ENCODE measurements at places on chromosomes 6 and 20.
A peak's percentile ranks its signal among the peaks of the same experiment; 100 is the strongest.

DNA sequence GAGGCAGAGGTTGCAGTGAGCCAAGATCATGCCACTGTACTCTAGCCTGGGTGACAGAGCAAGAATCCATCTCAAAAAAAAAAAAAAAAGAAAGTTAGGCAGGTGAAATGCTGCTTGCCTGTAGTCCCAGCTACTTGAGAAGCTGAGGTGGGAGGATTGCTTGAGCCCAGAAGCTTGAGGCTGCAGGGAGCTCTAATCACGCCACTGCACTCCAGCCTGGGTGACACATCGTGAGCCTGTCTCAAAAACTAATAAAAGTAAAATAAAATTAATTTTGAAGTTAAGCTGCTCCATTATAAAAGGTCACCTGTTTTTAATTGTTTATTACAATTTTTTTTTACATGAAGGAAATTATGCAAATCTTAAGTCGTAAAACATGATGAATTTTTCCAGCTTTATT, 23.2 kb upstream of the SAMHD1 start:
- peaks cover 4% of the 10 kb centered on the region for H3K4me1 ChIP-seq
- no peak overlapping the region for H3K4me3 ChIP-seq
- H3K27me3 ChIP-seq, result no peaks in the 10 kb centered on the region
- no peak for DNase-seq
- no peak overlapping the region for H3K27ac ChIP-seq

GRCh38 chr6:149477544-149477943, 7.3 kb downstream of the ZC3H12D start:
- H3K36me3 ChIP-seq, result no peaks in the 10 kb centered on the region
- H3K4me3 ChIP-seq, result no peak overlapping the region
- no peaks in the 10 kb centered on the region for H3K27me3 ChIP-seq
- H3K27ac ChIP-seq, result no peak overlapping the region
- H3K4me1 ChIP-seq, result peaks cover 23% of the 10 kb centered on the region
- no peak for DNase-seq

DNA sequence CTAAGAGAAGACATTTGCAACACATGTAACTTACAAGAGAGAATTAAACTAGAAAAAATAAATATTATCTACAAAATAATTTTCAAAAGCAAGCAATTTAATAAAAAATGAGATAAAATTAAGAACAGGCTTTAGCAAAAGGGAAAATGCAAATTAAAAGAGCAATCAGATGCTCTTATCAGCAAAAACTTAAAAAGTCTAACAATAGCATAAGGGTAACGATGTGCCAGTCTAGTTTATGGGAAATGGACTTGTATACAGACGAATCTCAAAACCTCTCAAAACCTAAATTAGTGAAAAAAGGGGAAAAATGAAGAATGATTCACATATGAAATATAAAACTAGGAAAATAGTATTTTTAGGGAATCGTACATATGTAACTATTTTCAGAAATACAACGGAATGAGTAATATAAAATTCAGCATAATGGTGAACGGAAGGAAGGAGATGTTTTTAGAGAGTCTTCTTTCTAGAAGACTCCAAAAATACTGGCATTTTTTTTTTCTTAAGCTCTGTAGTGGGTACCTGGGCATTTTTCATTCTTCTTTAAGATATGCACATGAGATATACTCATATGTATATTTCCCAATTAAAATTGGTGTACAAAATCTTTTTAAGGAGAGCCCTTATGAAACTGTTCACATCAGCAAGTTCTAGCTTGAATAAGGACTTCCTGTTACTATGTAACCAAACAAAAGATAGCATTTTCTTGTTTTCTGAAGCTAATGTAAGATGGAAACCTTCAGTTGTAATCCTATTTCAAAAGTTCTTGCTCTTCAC, 927 bp upstream of the MANEA start:
- peak overlapping the region; percentile 83 for H3K4me3 ChIP-seq
- H3K27ac ChIP-seq, result peak overlapping the region; percentile 91
- no peaks in the 10 kb centered on the region for H3K27me3 ChIP-seq

GRCh38 chr20:4370851-4371250, 350.9 kb upstream of the PRND start:
- H3K4me1 ChIP-seq, result peaks cover 10% of the 10 kb centered on the region
- H3K36me3 ChIP-seq, result no peaks in the 10 kb centered on the region
- no peak overlapping the region for H3K4me3 ChIP-seq
- no peaks in the 10 kb centered on the region for H3K27me3 ChIP-seq
- no peak overlapping the region for H3K27ac ChIP-seq
- no peak for DNase-seq

DNA sequence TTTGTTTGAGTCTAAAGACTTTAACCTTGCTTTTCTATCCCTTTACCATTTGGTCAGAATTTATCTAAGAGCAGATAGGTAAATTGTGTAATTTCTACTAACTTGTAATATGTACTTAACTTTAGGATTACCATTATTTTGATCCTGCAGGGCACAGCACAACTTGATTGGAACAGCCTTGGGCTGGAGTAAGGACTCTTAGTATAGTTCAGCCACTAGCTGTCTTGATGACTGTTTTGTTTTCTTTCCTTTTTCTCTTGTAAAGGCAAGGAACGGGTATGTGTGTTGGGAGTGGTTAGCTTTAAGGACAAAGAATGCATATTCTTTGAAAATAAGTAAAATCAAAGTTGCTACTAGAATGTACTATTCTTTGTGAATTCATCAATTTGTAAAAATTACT, 203.2 kb downstream of the ZFAND3 start:
- no peak overlapping the region for H3K27ac ChIP-seq
- H3K27me3 ChIP-seq, result no peaks in the 10 kb centered on the region
- peaks cover 4% of the 10 kb centered on the region for H3K4me1 ChIP-seq
- DNase-seq, result no peak
- H3K4me3 ChIP-seq, result no peak overlapping the region

DNA sequence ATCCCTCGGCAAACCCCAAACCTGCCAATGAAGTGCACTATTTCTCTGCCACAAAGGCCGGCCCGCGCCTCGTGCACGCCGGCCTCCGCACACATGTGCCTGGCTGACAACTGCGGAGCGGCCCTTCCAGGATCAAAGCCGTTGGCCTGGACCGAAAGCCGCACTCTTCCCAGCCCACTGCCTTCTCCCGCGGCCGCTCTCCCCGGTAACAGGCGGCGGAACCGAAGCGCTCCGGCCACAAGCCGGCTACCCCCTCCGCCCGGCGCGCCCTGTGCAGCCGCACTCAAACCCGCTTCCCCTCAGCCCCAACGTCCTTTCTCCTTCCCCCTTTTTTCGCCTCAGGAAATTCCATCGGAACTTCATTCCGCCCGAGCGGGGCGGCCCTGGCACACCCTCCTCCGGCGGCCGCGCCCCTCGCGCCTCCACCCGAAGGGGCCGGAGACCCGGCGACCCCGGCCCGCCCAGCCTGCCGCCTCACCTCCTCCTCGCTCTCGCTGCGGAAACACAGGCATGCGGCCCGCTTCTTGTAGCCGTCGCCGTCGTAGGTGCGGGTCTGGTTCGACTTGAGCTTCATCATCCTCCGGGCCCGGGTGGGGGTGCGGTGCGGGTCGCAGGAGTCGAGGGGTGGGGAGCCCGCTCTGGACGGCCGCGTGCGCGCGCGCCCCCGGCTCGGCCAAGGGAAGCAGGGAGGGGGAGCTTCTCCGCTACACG, 528 bp downstream of the NUDT3 start:
- no peaks in the 10 kb centered on the region for H3K36me3 ChIP-seq
- peak overlapping the region; percentile 95 for H3K27ac ChIP-seq
- peaks cover 47% of the 10 kb centered on the region for H3K4me1 ChIP-seq
- peak; percentile 79 for DNase-seq

DNA sequence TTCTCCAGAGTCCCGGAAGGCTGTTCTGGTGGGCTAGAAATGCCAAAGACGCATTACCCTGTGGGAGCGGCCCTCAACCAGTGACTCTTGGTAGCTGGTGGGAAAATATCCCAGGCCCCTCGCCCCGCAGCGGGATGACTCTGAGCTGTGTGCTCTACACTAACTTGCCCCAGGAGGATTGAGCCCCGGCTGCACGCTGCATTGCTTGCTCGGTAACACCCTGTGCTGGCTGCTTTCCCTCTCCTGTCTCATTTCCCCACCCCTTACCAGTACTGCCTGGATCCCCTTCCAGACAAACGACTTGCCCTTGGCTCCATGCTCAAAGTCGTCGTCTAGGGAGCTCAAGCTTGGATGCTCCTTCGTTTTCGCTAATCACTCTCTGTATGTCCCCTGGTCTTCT, 411.8 kb upstream of the SULF2 start:
- H3K4me3 ChIP-seq, result no peak overlapping the region
- H3K4me1 ChIP-seq, result no peaks in the 10 kb centered on the region
- H3K27ac ChIP-seq, result no peak overlapping the region
- H3K27me3 ChIP-seq, result peaks cover 7% of the 10 kb centered on the region
- H3K36me3 ChIP-seq, result no peaks in the 10 kb centered on the region

DNA sequence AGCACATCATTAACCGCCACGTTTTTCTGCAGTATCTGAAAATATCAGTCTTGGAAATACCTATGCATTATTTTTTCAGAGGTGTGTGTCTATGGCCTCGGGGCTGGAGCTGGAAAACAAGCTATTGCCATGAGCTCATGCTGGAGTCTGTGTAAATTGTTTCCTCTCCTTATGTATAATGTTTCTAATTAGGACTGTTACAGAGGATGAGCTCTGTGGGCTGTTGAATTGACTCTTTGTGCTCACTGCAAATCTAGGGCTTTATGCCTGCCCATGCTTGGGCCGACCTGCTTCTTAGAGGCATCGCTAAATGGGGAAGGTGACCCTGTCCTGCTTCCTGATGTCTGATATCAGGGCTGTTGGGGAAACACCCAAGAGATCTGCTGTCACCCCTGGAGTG, 80.8 kb upstream of the SLC22A16 start:
- H3K36me3 ChIP-seq, result no peaks in the 10 kb centered on the region
- no peaks in the 10 kb centered on the region for H3K4me1 ChIP-seq
- no peak for DNase-seq

- H3K36me3 ChIP-seq, result no peaks in the 10 kb centered on the region
- H3K4me1 ChIP-seq, result no peaks in the 10 kb centered on the region
- no peaks in the 10 kb centered on the region for H3K27me3 ChIP-seq
- no peak overlapping the region for H3K27ac ChIP-seq
- no peak for DNase-seq
- H3K4me3 ChIP-seq, result no peak overlapping the region
These were observed 473.7 kb downstream of the QKI start for GRCh38 chr6:163888030-163888819.

DNA sequence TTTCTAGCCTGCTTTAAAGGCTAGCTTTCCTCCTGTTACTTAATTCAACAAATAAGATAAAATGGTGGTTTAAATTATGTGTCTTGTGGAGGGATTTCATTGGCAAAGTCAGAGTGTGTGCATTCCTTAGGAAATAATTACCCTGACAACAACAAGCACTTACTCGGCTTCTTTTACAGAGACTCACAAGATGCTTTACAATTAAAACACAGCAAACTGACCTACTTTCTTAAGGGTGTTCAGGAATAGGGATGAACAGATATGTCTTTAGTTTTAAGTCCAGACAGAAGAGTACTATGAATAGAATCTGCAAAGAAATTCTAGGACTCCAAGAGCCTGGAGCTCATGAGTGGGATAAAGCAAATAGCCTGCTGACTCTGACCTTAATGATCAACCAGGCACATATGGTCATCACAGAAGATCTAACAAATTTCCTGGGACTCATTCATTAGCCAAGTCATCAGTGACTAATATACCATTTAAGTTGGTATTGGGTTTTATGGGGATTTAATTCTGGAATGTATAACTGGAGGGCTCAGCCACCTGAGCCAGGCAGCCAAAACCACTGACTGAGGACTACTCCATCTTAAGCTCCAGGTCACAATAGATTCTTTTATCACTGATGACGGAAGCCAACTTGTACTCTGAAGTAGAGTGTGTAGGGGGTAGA, 161.8 kb upstream of the RIMS1 start:
- no peak for DNase-seq
- no peak overlapping the region for H3K4me3 ChIP-seq
- no peaks in the 10 kb centered on the region for H3K4me1 ChIP-seq
- no peaks in the 10 kb centered on the region for H3K36me3 ChIP-seq
- H3K27ac ChIP-seq, result no peak overlapping the region

DNA sequence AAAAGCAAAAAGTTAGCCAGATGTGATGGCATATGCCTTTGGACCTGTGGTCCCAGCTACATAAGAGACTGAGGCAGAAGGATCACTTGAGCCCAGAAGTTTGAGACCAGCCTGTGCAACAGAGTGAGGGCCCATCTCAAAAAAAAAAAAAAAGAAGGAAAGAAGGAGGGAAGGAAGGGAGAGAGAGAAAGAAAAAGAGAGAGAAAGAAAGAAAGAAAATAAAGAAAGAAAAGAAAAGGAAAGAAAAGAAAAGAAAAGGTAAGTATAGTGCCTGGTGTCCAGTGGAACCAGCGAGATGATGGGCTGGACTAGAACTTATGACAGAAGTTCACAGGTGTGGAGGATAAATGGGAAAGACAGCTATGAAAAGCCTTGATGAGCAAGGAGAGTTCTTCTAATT, 100.9 kb downstream of the QRSL1 start:
- H3K27ac ChIP-seq, result no peak overlapping the region
- DNase-seq, result no peak
- H3K36me3 ChIP-seq, result no peaks in the 10 kb centered on the region
- H3K4me3 ChIP-seq, result no peak overlapping the region
- H3K27me3 ChIP-seq, result no peaks in the 10 kb centered on the region
- H3K4me1 ChIP-seq, result no peaks in the 10 kb centered on the region

DNA sequence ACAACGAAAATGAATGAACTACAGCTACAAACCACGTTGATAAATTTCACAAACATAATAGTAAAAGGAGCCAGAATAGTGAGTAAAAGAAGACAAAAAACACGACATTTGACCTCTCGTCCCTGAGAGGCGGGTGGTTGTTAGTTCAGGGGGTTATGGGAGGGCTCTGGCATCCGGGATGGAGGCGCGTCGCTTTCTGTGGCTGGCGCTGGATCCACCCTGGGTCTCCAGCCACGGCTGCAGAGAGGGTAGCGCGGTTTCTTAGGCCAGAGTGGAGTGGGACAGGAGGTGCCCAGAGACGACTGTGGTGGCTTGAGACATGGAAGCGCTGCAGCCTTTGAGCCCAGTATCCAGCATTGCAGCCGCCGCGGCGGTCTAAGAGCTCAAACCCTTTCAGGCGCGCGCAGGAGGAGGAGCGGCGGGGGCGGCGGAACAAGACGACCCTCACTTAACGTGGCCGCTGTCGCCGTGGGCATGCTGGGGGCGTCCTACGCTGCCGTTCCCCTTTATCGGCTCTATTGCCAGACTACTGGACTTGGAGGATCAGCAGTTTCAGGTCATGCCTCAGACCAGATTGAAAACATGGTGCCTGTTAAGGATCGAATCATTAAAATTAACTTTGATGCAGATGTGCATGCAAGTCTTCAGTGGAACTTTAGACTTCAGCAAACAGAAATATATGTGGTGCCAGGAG, 3.7 kb upstream of the ZSCAN23 start:
- H3K36me3 ChIP-seq, result no peaks in the 10 kb centered on the region
- DNase-seq, result no peak
- no peak overlapping the region for H3K27ac ChIP-seq
- peaks cover 44% of the 10 kb centered on the region for H3K27me3 ChIP-seq

Data from lower lobe of right lung (tissue), 2 donors.